ENCODE measurements at places on chromosomes 1 and 21. TPM values are rescaled to one million over a fixed set of nuclear protein-coding genes. Genes with fewer than 3 reads are reported as not detected.

TCHHL1 gene
- not detected for total RNA-seq

SLC16A4 gene
- total RNA-seq = 0.55 TPM

SMG7 gene
- 60.8 TPM for total RNA-seq

PSMB2 gene
- total RNA-seq = 51.1 TPM

SLC35E2B gene
- total RNA-seq = 75.4 TPM

TFAP2E gene
- 0.58 TPM for total RNA-seq

ERG gene
- not detected for total RNA-seq

MGST3 gene
- 34.0 TPM for total RNA-seq
